ENCODE measurements at places on chromosomes 11 and 22. TPM values are rescaled to one million over a fixed set of nuclear protein-coding genes. Genes with fewer than 3 reads are reported as not detected.

DNA sequence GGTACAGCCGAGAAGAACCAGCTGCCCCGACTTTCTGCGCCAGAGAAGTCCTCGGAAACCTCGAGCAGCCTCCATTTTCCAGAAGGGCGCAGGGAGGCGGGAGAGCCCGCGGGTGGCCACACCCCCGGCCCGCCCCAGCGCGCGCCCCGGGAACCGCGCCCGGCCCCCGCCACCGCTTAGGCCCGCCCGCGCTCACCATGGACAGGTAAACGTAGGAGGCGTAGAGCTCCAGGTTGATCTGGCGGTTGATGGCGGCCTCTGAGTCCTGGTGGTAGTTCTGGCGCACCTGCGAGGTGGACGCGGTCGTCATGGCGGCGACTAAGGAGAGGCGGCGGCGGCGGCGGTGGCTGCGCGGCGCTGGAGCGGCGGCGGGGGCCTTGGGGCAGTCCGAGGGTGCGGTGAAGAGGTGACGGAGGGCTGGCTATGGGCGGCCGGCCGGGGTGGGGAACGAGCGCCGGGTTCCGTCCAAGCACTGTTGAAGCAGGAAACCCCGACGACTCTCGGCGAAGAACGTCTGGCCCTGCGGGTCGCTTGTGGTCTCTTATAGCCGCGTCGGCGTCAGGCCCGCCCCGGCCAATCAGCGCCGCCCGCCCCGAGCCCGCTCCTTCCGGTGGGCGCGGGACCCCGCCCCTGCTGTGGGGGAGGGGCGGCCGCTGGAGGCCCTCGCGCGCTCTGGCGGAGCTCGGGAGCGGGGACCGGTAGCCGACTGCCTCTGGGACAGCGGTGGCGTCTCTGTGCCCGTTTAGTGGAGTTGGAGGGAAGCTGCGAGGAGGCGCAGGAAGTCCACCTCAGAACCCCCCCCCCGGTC is at the start of gene FTH1:
Gene FTH1 (minus strand): TSS at position 519 of the 808 bp plus-strand sequence. CDS start 209 bp downstream, at position 310.
- DNase-seq = no peak

- DNase-seq = no peak
Observed at GRCh38 chr11:23370580-23371275, 510.5 kb upstream of the CCDC179 start.

DNA sequence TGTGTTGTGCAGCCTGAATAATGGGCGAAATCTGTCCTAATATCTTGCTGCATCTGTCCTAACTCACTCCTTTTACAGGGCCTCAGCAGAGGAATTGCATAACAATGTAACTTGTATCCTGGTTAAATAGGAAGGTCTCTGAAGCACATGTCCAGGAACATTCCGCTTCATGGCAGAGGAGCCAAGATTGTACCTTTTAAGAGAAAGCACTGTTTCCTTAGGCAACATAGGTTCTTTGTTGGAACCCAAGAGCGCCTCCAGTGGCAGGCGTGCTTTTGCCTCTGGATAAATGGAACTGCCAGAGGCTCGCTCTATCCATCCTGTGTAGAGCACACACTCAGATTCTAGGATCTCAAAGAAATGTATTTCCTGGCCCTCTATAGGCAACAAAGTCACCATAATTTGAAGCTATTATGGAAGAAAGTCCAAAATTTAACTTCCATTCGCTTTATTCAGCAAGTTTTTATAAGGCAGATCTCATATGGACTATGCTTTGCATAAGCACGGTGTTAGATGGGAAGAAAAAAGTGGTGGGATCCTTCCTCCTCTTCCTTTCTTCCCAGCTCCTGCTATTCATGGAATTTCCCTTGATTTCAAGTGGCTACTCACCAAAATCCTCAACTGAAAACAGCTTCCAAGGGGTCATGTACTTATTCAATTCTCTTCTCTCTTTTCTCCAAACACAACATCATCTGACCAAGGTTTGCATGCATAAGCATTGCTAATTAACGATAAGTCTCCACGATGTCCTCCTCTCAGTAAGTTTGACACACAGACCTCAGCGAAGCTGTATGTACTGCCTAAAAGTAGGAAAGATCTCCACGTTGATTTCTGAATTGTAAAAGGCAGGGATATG is at the start of gene BLID:
Gene BLID (minus strand): TSS at position 692 of the 856 bp plus-strand sequence. CDS start 293 bp downstream, at position 399.
- DNase-seq = no peak

Gene SHANK2
- 9.5 TPM for total RNA-seq

DNA sequence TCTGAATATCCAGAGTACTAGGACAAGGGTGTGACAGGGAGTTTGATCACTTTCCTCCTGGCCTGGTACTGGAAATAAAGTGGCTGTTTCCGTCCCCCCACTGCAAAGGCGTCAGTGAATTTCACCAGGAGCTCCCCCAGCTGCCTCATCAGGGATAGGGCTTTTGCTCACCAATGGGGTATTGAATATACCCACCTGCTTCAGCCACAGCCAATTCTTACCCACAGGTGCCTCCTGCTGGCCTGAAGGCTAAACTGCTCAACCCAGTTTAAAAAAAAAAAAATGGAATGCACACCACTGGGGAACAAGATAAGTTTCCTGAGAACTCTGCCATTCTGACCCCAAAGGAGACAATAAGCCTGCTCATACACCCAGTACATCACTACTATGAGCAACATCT is 65.3 kb upstream of the MS4A8 start:
- DNase-seq = no peak

GRCh38 chr11:13438291-13438690 is 24.7 kb downstream of the BTBD10 start:
- DNase-seq = no peak

DNA sequence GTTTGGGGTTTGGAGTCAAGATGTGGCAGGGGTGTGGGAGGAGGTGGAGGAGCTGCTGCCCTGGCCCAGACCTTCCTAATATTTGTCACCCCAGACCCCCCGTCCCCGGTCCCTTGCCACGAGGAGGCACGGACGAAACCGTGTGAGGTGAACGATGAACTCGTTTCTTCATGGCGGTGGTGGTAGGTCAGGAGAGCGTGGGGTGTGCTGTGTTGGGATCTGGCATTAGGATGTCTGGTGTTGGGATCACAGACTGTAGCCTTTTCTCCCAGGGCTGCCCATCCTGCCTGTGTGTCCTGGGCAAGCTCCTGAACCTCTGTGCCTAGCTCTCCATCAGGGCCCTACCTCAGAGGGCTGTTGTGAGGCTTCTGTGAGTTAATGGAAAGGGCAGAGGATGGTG is 8.4 kb downstream of the MAPK8IP2 start:
- DNase-seq = no peak

DNA sequence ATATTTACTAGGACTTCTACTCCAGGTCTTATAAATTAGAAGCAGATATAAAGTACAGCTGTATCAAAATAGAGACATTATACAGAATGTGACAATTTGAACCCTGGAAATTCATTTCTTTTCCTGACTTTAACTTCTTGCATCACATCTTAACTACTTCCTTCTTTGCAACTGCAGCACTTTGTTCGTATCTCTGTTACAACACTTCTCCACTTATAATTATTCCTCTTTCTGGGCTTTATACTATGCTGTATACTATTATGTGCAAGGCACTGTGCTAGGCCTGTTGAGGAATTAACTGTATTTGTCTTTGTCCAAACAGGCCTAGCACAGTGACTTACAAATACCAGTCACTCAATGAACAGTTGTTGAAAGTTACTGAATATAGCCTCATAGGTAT is 1.8 kb upstream of the SLC36A4 start:
- DNase-seq = no peak

DNA sequence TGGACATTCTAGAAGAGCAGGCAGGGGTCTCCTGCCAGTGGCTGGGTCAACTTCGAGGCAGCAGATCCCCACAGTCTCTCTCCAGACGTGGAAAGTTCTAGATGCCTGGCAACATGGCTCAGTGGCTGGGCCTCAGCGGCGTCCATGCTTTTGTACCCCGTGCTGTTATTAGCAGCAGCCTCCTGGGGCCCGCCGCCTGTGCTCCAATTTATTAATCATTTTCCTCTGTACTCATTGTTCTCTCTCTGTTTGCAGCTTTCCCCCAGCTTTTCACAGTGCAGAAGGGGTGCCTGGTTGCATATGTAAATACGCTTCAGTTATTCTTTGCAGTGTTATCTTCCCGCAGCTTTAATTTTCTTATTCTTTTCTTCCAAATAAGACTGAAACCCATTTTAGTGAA is 515.1 kb downstream of the TBC1D22A start:
- DNase-seq = no peak

Data from epithelial cell of proximal tubule (primary cell).